ENCODE measurements at places on chromosomes 1 and 21.

DNA sequence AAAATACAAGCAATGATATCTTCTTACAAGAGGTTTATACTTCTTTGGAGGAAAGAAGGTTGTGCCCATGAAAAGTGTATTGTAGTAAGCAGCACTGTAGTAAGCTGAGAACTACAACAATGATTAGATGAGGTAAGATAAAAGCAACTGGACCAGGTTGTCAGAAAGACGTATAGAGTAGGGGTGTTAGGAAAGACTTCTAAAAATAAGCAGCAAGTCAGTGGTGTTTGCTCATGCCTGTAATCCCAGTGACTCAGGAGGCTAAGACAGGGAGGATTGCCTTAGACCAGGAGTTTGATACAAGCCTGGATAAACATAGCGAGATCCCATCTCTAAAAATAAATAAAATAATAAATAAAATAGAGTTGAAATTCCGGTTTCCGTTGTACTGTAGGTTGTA lies 4.3 kb upstream of the OR10X1 start:
- DNase-seq = no peak

DNA sequence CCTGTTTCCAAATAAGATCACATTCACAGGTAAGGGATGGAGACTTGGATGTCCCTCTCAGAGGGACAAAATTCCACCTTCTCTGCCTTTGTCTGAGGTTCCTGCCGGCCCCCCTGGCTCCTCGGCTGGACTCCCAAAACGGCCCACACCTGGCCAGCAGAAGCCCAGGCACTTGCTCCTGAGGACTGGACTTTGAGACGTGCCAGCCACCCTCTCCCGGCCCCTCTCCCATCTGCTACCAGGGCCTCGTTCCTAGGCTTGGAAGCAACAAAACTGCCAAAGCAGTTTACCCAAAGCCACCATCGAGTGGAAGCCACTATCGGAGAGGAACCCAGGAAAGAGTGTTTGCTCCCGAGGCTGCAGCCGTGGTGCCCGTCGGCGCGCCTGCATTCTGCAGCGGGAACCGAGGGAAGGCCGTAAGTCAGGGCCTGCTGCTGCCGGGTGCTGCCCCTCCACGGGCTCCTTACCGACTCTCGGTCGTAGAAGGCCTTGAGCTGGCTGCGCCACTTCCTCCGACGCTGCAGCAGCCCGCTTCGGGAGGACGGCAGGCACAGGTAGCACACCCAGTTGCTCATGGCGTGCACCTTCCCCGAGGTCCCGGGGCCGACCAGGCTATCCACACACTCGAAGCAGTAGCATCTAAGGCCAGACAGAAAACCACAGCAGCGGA lies 3.5 kb downstream of the DNMT3L start:
- no peak for DNase-seq

GRCh38 chr21:25094695-25095094 lies 512.6 kb downstream of the MRPL39 start:
- DNase-seq = no peak

DNA sequence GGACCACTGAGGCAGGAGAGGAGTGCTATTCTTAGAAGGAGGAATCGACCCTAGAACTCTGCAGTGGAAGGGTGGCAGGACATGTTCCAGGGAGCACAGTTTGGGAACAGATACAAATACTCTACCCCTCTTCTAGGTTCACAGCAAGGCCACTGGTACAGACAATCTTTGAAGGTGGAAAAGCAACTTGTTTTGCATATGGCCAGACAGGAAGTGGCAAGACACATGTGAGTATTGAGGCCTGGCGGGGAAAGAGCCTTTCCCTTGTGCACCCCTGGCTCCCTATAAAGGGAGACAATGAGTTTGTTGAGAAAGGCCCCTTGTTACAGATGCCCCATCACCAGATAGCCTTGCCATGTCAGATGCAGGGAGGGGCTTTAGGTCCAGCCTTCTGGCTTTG lies 17.8 kb downstream of the KIF2C start:
- no peak for DNase-seq

DNA sequence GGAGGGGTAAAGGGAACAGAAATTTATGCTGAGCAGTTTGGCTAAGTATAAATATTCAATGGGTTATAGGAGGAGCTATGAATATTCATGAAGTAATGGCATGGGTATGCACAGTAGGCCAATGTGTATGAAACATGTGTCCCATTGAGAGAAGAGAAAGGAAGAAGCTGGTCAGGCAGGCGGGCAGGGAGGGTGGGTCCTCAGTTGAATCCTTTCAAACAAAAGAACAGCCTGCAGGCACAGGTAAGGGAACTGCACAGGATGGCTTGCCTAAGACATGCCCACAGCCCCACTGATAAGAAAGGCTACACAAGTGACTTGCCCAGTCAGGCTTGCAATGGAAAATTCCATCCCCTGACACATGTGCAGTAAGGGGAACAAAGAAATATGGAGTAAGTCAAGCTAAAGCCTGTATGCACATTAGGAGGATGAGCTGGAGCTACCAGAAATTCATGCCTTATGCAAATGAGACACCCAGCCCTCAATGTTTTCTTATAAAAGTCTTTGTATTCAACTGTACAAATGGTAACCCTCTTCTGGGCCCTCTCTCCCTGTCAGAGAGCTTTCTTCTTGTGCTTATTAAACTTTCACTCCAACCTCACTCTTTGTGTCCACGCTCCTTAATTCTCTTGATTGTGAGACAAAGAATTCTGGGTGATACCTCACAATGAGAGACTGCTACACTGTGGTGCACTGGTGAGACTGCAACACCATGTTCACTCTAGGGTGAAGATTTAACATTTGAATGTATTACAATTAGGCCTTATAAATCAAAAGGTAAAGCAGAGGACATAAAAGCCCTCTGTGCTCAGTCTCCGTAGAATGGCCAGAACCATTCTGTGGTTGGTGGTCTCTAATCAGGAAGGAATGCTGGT lies 96.5 kb downstream of the ATP1B1 start:
- no peak for DNase-seq

Measured in HT-29 (cell line).